Stimulated activated CD4-positive, alpha-beta T cell treated with anti-CD3 and anti-CD28 coated beads, Interleukin-12 subunit alpha, Interleukin-12 subunit beta, amount 100 ng/mL, for 48 hours (primary cell): ENCODE measurements at places on chromosomes 2 and 18.

DNA sequence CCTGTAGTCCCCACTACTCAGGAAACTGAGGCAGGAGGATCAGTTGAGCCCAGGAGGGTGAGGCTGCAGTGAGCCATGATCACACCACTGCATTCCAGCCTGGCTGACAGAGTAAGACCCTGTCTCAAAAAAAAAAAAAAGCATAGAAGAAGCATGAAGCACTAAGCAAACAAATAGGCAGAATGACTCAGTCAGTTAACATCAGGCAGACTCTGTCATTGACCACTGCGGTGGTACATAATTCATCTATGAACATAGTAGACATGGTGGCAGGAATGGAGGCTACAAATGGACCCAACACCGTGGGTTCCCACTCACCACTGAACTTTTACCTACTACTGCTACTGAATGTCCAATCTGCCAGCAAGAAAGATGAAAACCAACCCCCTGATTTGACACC, 7.6 kb upstream of the ASXL2 start:
- no peak for DNase-seq

DNA sequence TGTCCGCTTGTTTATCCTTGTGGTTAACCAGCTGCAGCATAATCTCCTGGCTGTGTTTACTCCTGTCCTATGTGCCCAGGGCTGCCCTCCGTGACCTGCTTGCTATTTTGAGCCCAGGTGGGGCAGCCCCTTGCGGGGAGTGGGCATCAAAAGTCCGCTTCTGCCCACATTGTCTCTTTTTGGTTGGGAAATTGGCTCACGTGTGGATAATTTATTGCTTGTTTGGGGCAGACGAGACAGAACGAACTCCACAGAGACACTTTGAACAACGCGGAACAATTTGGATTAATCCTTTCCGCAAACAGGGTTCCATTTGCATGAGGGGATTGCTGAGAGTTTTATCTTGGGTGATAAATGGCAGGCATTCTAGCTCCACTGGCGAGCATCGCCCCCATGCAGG, 8.1 kb upstream of the CXCR4 start:
- DNase-seq: no peak

DNA sequence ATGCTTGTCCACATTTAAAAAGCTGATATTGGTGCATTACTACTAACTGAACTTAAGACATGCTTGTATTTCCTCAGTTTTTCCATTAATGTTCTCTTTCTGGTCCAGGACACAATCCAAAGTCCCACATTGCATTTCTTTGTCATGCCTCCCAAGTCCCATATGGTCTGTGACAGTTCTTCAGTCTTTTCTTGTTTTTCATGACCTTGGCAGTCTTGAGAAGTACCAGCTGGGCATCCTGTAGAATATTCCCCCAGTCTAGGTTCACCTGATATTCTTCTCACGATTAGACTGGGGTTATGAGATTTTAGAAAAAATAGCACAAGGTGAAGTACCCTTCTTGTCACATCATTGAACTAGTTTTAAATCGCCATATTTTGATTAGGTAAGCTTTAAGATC, 10.3 kb upstream of the ZBTB14 start:
- no peak for DNase-seq

DNA sequence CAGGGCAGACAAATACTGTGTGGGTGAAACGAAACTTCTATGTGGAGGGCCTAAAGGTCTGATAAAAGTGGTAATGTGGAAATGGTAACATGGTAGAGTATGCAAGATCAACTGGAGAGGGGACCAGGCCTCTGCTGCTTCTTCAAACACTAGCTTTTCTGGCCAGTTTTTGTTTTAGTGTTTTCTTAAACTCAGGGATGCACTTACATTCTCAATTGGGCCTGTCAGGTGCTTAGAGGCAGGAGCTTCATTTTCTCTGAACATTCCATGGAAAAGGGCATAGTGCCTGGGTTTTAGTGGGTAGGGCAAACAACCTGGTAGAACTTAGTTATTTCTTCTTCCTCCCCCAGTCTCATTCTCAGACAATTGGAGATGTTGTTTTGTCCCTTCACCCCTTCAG, 10.5 kb upstream of the ST3GAL5 start:
- DNase-seq: no peak

- no peak for DNase-seq
Measured at GRCh38 chr2:190180313-190181122, 118.0 kb upstream of the MSTN start.

DNA sequence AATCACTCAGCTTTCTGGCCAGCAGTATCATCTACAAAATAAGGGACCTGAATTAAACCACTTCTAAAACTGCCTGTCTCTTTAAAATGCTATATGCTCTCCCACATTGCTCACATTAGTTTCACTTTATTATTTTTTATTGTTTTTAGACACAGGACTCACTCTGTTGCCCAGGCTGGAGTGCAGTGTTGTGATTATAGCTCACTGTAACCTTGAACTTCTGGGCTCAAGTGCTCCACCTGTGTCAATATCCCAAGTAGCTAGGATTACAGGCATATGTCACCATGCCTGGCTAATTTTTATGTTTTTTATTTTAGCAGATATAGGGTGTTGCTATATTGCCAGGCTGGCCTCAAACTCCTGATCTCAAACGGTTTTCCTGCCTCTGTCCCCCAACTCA, 591.3 kb upstream of the ZNF804A start:
- no peak for DNase-seq

DNA sequence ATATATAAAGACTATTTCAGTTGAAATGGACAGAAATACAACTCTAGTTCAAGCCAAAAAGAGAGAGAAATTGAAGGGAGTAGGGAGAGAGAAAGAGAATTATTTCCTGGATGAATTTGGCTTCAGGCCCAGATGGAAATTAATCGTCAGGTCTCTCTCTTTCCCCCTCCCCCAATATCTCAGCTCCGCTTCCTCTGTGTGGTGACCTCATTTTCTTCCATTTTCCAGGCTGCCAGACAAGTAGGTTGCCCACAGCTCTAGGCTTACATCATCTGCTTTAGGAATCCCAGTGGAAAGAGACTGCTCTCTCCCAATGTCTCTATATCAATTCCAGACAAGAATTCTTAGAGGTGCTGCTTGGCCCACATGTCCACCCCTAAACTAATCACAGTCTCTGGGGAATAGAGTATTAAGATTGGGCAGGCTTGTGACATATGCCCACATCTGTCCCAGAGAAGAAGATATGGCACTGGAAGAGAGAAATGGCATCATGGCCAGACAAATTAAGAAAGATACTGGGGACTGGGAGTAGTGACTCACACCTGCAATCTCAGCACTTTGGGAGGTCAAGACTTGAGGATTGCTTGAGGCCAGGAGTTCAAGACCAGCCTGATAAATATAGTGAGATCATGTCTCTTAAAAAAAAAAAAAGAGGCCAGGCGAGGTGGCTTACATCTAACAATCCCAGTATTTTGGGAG, 37.2 kb upstream of the CFAP36 start:
- no peak for DNase-seq

- DNase-seq: no peak
Measured at GRCh38 chr2:161033059-161033660, 127.1 kb upstream of the TANK start.

DNA sequence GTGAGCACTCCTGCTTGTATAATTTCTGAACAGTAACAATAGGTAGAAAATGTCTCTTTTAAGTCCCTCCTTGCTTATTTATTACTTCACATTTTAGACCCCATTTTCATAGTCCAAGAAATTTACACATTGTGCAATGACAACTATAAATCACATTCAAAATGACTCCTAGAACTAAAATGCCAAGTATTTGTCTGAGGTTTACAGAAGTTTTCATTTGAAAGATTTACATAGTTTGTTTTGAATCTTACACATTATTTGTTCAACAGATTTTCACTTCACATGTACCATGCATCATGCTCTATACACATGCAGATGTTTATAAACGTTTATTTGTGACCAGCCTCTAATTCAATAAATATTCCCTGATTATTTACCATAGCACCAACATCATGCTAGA, 15.7 kb upstream of the TRIB2 start:
- DNase-seq: no peak

GRCh38 chr2:11669454-11670291, at the start of gene NTSR2:
NTSR2 (minus strand) TSS chr2:11670195; CDS start chr2:11670129, 66 bp downstream.
- DNase-seq: no peak

DNA sequence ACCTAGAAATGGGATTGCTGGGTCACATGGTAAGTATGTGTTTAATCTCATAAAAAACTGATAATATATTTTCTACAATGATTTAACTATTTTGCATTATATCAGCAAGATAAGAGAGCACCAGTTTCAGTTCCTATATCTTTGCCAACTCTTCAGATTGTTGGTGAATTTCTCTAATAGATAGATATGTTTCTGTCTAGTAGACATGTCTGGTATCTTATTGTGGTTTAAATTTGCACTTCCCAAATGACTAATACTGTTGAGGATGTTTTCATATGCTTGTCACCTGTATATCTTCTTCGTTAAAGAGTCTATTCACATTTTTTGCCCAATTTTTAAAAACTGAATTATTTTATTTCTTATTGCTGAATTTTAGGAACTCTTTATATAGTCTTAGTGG, 113.8 kb upstream of the UXS1 start:
- DNase-seq: no peak

- no peak for DNase-seq
Measured at GRCh38 chr2:38178556-38179419, 102.8 kb upstream of the CYP1B1 start.

GRCh38 chr2:80560326-80560725, 255.8 kb upstream of the LRRTM1 start:
- no peak for DNase-seq

DNA sequence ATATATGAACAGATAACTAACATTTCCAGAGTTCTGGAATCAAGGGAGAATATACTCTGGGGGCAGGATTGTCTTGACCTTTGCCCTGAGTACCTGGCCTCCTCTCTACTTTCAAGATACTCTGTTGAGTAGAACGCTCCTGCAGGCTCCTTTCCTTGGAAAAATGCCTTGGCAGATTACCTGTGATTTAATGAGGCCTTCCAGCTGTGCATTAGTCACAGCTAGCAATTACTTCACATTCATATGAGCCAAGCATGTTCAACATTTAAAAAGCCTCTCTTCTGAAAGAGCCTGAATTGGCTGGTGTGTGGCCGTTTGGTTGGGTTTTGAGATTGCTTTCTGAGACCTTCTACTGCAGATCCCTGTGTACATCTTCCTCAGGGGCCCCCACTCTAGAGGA, 142.2 kb downstream of the PLCL1 start:
- no peak for DNase-seq

DNA sequence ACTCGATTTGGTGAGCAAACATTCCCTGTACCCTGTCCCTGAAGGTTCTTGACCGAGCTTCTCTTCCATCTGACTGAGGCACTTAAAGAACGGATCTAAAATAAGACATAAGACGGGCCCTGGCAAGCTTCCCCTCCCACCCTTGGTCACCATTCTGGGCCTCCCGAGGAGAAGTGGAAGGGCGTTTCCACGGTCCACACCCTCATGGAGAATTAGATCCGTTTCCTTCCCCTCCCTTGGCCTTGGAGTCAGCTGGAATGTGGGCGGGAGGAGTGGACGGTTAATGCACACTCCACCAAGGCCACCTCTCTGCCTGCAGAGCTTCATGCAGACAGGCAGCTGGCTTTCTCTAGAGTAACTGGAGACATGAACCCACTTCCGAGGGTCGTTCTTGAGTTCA, 257.3 kb upstream of the APCDD1 start:
- DNase-seq: no peak

GRCh38 chr18:933082-933481, 28.4 kb downstream of the ADCYAP1 start:
- no peak for DNase-seq

DNA sequence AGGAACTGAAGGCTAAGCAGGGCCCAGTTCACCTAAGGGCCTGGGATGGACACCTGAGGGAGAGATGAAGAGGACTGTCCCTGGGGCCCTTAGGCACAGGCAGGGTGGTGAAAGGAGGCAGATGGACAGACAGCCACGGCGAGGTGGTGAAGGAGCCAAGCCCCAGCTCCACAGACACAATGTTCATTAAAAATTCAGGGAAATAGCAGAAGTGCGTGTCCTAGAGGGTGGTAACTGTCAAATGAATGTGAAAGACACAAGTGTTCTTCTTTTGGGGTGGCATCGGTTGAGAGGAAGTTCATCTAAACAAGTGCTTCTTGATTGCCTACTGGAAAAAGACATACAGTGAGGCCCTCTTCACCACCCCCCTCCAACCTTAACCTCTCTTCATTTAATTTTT, 76.2 kb upstream of the SIX2 start:
- DNase-seq: no peak

DNA sequence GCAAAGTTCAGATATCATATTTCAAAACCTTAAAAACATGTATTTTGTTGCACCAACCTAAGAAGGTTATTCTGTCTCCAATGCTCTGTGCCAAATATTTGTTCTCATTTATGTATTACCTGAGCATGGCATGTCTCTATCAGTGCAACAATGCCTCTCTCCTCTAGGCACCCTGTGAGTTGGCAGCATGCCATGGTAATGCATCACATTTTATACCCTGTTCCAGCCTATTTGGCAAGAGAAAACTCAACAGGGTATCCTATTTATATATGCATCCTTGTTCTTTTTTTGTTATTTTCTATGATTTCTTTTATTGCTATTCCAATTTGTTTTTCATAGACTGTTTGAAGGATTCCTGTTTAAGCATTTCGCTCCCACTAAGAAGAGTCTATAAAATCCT, 126.3 kb upstream of the NRXN1 start:
- DNase-seq: no peak

GRCh38 chr18:47798366-47798765, 132.1 kb downstream of the SMAD2 start:
- no peak for DNase-seq

GRCh38 chr2:20985062-20985461, 58.8 kb downstream of the APOB start:
- DNase-seq: no peak

DNA sequence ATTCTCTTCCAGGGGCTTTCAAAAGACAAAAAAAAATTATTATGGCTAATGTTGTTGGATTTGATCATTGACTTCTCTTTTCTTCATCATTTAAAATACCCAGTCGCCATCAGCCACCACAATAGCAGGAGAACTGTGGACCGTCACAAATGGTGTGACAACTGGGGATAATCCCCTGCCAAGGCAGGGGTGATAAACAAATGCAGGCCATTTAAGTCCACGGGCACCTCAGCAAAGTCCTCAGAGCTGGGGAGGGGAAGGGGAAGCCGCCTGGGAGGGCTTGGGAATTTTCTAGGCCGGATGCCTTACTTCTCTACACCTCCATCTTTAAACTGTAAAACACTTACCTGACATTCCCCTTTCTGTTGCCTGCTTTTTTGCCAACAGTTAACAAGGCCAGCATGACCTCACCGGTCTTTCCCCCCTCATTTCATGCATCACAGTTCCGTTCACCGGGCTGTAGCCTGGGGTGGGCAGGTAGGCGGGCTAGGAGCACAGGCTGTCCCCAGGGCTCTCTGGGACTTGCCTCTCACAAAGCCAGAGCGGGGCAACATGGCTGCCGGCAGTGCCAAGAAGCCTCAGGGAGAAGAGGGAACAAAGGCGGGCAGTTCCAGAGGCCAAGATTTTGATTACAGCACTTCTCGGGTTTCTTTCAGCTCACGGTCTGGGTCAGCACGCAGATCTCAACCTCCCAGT, 820.4 kb downstream of the BCL11A start:
- DNase-seq: no peak

DNA sequence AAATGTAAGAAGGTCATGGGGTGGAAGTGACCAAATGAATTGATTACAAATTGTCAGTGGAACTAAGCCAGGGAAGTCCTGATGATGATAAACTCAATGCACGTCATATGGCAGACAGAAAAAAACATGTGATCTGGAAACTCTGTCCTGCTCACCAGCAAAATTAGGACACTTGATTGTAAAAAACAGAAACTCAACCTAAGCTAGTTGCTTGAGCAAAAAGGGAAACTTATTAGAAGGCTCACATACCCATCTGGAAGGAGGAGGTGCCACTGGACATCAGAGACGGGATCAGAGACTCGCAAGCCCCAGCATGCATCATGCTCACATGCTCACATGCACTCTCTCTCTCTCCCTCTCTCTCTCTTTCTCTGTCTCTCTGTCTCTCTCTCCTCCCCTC, 96.8 kb downstream of the SP3 start:
- DNase-seq: no peak
